NCI-H345 (cell line): ENCODE measurements at places on chromosomes 3 and 15.

GRCh38 chr3:197584733-197585132, 29.0 kb upstream of the BDH1 start:
- DNase-seq = no peak

GRCh38 chr15:94670438-94671034, 439.2 kb downstream of the MCTP2 start:
- DNase-seq = peak; percentile 21

DNA sequence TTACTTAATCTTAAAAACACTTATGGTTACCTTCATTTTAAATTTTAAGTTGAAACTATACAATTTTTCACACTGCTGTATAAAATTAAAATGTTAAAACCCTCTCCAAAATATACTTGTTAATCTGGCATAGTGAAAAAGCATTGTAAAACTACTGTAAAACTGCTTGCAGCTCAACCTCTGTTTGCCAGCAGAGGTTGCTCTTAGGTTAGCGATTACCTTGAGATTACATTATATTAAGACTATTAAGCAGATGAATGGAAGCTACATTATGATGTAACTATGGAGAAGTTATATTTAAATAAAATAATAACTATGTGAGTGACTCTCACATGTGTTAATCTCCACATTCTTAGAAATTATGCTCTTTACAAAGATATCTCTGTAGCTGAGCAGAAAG, 143.6 kb upstream of the SLITRK3 start:
- no peak for DNase-seq

DNA sequence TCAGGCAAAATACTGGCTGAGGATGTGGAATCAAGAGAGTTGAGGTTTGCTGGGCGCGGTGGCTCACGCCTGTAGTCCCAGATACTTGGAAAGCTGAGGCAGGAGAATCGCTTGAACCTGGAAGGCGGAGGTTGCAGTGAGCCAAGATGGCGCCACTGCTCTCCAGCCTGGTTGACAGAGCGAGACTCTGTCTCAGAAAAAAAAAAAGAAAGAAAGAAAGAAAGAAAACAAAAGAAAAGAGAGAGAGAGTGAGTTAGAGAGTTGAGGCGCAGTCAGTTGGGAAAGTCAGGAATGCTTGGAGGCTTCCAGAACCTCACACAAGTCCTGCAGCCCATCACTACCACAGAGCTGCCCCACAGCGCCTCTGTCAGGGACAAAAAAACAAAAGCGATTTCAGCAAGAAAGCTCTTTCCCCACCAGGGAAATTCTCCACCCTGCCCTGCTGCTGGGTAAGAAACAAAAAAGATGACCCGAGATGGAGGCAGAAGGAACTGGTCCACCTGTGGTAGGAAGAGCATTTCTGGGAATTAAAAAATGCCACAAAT, 13.8 kb downstream of the HDC start:
- no peak for DNase-seq

DNA sequence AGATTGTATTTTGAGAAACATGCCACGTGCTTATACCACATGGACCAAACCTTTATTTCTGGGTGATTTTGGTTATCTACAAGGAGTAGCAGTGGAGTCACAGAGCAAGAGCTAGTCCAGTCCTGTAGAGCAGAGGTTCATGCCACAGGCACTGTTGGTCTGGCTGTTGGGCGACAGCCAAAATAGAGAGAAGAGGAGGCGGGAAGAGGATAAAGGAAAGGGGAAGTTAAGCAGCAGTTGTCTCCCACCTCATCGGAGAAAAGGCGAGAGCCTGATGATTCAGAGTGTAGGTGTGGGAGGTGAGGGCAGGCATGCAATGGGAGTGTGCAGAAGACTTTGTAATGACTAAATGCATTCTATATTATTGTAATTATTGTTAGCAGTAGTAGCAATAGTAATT, 237.5 kb upstream of the ROPN1 start:
- DNase-seq = no peak

GRCh38 chr3:124780356-124780755, 50.1 kb downstream of the UMPS start:
- DNase-seq = no peak

DNA sequence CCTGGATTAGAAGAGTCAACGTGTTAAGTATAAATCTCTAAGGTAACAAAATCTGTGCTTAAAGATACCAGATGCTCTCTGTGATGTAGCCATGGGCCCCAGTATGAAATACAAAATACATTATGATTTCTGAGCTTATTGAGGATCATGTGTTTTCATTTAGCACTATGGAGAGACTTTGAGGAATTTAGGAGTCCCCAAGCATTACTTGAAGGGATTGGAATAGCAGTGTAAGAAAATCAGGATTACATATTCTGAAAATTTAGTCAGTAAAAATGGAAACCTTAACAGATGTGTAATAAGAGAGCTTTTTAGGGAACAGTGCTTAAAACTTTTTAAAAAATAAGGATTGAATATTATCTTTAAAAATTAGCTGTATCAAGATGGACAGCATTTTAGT, 35.5 kb downstream of the ECT2 start:
- no peak for DNase-seq
